ENCODE measurements at places on chromosomes 1 and 21.

GRCh38 chr1:56135864-56136147 is 443.6 kb downstream of the PLPP3 start:
- no peaks in the 10 kb centered on the region for H3K27me3 ChIP-seq
- no peak for DNase-seq
- no peaks in the 10 kb centered on the region for H3K4me1 ChIP-seq
- no peak overlapping the region for H3K4me3 ChIP-seq
- no peak overlapping the region for H3K27ac ChIP-seq

DNA sequence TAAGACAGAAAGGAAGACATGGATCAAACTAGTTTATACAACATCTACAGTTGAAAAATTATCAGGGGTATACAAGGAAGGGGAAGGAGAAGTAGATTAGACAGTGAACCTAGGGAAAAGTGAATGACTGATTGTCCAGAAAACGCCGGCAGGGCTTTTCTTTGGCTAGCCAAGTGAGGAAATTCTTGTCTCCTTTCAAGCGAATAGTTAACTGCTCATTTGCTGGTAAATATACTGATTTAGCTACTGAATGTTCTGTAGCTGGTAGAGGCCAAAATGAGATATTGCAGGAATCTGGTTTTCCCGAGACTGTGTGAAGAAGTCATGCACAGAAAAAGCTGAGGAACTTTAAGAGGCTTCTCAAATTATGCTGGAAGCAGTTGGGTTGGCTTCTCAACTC is 128.5 kb upstream of the ZNHIT6 start:
- H3K4me3 ChIP-seq = no peak overlapping the region
- H3K36me3 ChIP-seq = no peaks in the 10 kb centered on the region
- H3K4me1 ChIP-seq = no peaks in the 10 kb centered on the region
- no peaks in the 10 kb centered on the region for H3K27me3 ChIP-seq
- H3K27ac ChIP-seq = no peak overlapping the region

DNA sequence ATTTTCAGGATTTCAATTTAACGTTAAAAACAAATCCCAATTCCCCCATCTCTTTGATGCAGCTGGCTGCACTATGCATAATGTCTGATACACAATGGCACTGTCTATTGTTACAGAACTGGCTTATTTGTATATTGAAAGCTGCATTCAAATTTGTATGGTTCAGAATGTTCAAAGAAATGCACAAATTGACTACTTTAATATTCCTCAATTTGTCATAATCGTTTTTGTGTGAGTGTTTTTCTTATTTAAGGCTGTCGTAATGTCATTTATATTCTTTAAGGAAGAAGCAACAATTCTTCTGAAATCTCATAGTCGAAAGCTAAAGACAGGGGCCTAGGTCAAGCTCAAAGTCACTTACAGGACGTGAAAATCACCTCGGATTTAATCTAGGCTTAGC is 341.4 kb upstream of the ZRANB2 start:
- H3K27ac ChIP-seq = no peak overlapping the region
- DNase-seq = no peak
- no peaks in the 10 kb centered on the region for H3K27me3 ChIP-seq
- no peak overlapping the region for H3K4me3 ChIP-seq

DNA sequence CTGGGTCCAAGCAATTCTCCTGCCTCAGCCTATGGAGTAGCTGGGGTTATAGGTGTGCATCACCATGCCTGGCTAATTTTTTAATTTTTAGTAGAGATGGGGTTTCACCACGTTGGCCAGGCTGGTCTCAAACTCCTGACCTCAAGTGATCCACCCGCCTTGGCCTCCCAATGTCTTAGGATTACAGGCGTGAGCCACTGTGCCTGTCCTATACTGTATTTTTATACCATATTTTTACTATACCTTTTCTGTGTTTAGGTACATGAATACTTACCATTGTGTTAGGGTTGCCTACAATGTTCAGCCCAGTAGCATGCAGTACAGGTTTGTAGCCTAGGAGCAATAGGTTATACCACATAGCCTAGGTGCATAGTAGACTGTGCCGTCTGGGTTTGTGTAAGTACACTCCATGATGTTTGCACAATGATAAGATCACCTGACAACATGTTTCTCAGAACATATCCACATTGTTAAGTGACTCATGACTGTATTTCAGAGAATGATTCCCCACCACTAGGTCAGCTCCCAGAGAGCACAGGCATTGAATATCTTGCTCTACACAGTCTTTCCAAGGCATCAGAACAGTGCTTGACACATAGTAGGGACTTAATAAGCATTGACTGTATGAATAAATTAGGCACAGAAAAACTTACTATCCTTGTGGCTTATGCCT is 6.0 kb upstream of the CITED4 start:
- no peak overlapping the region for H3K27ac ChIP-seq
- H3K4me1 ChIP-seq = peaks cover 3% of the 10 kb centered on the region
- no peak overlapping the region for H3K4me3 ChIP-seq
- H3K27me3 ChIP-seq = no peaks in the 10 kb centered on the region
- DNase-seq = no peak

DNA sequence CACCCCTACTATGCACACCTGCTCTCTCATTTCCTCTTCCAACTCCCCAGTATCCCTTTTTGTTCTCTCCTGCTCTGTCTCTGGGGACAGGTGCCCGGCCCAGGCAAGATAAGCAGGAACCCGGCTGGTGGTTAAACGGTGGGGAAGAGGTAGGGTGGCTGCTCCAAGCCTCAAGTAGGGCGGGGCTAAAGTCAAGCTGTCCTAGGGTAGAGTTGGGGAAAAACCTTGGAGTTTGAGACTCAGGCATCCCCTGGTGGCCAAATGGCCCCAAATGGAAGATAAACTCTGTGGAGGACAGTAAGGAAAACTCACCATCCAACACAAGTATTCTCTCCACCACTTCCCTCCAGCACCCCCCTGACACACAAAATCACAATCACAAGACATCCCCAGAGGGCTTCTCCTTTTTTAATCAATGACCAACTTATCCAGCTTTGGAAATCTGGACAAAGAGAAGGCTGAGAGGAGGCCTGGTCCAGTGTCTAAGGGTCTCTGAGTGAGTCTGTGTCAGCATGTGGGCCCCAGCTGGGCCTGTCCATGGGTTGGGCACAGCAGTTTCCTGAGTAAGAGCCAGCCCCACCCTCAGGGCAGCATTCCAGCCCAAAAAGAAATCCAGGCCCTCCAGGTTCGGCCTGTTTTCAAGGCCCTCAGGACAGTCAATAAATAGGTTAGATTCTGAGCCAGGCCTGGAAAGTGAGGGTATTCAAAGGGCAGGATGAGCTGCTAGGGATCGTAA is 9.8 kb downstream of the POMGNT1 start:
- H3K27me3 ChIP-seq = no peaks in the 10 kb centered on the region
- no peak for DNase-seq
- peaks cover 3% of the 10 kb centered on the region for H3K4me1 ChIP-seq

GRCh38 chr21:41819856-41820281 is 53.0 kb upstream of the RIPK4 start:
- no peaks in the 10 kb centered on the region for H3K27me3 ChIP-seq
- peaks cover 72% of the 10 kb centered on the region for H3K36me3 ChIP-seq
- no peak overlapping the region for H3K4me3 ChIP-seq
- no peak for DNase-seq
- peaks cover 6% of the 10 kb centered on the region for H3K4me1 ChIP-seq
- no peak overlapping the region for H3K27ac ChIP-seq

Measured in spinal cord (tissue), 10 donors.